ENCODE measurements at places on chromosomes 12 and 14. TPM values are rescaled to one million over a fixed set of nuclear protein-coding genes. Genes with fewer than 3 reads are reported as not detected.

TDRD9 gene
- polyA plus RNA-seq, result not detected

LMO3 gene
- polyA plus RNA-seq, result not detected

HOXC10 gene
- 2.1 TPM for polyA plus RNA-seq

ERP29 gene
- 138 TPM for polyA plus RNA-seq

PLEKHD1 gene
- polyA plus RNA-seq, result 0.05 TPM

KLRK1 gene
- not detected for polyA plus RNA-seq

CLEC14A gene
- polyA plus RNA-seq, result not detected

TEAD4 gene
- 31.8 TPM for polyA plus RNA-seq

GRIP1 gene
- 2.3 TPM for polyA plus RNA-seq

ZNF385A gene
- polyA plus RNA-seq, result 14.9 TPM

FAM90A1 gene
- not detected for polyA plus RNA-seq

SERPINA3 gene
- polyA plus RNA-seq, result 3.1 TPM

LRFN5 gene
- polyA plus RNA-seq, result not detected

KLHL33 gene
- polyA plus RNA-seq, result not detected

ALKBH2 gene
- polyA plus RNA-seq, result 57.7 TPM

RASAL1 gene
- polyA plus RNA-seq, result 0.30 TPM

CD9 gene
- 116 TPM for polyA plus RNA-seq

CLEC7A gene
- polyA plus RNA-seq, result not detected

ANO4 gene
- 0.03 TPM for polyA plus RNA-seq

DTX1 gene
- 0.28 TPM for polyA plus RNA-seq

KRR1 gene
- polyA plus RNA-seq, result 66.1 TPM

TAMALIN gene
- 0.30 TPM for polyA plus RNA-seq

DNAH10 gene
- polyA plus RNA-seq, result 0.37 TPM

KRT73 gene
- polyA plus RNA-seq, result not detected

FAM186B gene
- 0.05 TPM for polyA plus RNA-seq

LALBA gene
- polyA plus RNA-seq, result not detected

PLEKHG7 gene
- not detected for polyA plus RNA-seq

DENR gene
- polyA plus RNA-seq, result 72.6 TPM

NOPCHAP1 gene
- 21.7 TPM for polyA plus RNA-seq

ASCL1 gene
- polyA plus RNA-seq, result not detected

RHOJ gene
- not detected for polyA plus RNA-seq

CLEC2A gene
- not detected for polyA plus RNA-seq

TSPAN9 gene
- polyA plus RNA-seq, result 11.3 TPM

MEG3 gene
- 56.7 TPM for polyA plus RNA-seq

LAG3 gene
- polyA plus RNA-seq, result 1.7 TPM

FGF6 gene
- polyA plus RNA-seq, result not detected

Data from A549 (cell line).